ENCODE measurements at places on chromosomes 12 and 14.

DNA sequence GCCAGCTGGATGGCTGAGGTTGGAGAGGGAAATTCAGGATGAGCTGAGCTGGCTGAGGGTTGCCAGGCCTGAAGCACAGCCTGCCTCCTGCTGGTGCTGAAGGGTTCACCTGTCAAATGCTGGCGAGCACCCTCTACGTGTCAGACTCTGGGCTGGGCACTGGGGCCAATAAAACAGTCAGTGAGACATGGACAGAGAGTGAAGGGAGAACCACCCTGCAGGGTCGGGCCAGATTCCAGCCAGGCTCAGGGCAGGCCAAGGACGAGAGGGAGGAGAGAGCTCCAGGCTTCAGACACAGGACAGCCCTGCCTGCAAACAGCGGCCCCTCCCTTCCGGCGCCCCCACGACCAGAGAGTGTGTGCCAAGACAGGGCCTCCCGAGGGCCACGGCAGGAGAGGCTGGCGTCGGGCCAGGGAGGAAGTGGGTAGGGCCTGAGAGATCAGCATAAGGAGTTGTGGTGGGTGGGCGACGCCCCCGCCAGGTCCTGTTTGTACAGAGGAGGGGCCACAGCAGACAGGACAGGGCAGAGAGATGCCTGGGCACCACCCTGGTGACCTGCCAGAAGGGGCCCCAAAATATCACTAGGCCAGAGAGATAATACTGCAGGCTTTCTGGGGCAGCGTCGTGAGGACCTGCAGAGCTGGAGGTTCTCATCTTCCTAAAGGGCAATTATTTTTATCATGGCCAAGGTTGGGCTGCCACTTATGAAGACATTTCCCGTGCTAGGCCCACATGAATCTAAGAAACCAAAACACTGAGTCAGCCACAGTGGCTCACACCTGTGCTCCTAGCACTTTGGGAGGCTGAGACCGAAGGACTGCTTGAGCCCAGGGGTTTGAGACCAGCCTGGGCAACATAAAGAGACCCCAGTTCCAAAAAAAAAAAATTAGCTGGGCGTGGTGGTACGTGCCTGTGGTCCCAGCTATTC lies 73.1 kb upstream of the GPR68 start:
- DNase-seq = peak; percentile 36

- DNase-seq = no peak
Observed at GRCh38 chr12:123152833-123153232, 1.9 kb upstream of the PITPNM2 start.

- DNase-seq = no peak
Observed at GRCh38 chr12:78171061-78171460, 340.4 kb downstream of the NAV3 start.

- DNase-seq = no peak
Observed at GRCh38 chr12:15863372-15863771, 18.8 kb upstream of the STRAP start.

DNA sequence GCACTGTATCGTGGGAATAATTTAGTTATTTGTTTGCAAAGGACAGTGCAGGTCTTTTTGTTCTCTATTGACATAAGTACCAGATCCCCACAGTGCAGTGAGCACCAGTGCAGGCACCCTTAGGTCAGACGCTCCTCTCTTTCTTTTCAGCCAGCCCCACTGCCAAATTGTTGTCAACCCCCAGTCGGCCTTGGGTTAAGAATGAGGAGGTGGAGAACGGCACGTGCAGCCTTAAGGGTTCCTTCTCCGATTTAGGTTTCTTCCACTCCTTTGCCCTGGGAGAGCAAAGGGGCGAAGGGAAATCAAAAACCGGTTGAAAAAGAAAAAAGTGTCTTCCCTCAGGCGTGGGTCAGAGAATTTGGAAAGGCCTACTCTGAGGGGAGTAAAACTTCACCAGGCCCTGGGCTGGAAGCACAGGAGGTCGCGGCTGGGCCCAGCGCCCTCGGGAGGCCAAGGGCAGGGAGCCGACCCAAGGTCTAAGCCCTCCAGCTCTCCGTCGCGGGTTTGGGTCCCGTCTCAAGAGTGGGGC lies 4.3 kb downstream of the PAX9 start:
- no peak for DNase-seq

GRCh38 chr14:75328558-75329155 lies 50.0 kb downstream of the FOS start:
- no peak for DNase-seq

DNA sequence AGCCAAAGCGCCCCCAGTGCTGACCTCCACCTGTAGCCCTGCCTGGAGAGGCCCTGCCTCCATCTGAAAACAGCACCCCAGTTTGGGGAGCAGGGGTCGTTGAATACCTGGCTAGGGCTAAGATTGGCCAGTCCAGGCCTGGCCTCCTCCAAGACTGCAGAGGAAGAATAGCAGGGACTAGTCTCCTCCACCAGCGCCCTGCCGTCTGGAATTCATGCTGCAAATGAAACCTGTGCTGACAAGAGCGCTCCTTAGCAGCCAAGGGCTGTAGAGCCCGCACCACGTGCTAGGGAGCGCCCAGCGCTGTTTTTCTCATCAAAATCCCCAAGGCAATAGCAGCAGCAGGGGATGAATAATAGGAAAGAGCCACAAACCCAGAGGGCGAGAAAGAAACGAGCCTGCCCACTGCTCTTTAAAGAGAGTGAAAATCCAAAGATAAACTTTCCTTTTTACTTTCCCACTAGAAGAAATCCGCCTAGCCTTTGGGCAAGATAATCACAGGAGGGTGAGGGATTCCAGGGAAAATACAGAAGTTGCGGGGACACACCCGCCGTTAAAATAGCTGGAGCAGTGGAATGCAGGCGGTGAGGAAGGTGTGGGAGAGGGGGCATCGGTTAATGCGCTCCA lies 3.3 kb downstream of the COL2A1 start:
- DNase-seq = no peak

DNA sequence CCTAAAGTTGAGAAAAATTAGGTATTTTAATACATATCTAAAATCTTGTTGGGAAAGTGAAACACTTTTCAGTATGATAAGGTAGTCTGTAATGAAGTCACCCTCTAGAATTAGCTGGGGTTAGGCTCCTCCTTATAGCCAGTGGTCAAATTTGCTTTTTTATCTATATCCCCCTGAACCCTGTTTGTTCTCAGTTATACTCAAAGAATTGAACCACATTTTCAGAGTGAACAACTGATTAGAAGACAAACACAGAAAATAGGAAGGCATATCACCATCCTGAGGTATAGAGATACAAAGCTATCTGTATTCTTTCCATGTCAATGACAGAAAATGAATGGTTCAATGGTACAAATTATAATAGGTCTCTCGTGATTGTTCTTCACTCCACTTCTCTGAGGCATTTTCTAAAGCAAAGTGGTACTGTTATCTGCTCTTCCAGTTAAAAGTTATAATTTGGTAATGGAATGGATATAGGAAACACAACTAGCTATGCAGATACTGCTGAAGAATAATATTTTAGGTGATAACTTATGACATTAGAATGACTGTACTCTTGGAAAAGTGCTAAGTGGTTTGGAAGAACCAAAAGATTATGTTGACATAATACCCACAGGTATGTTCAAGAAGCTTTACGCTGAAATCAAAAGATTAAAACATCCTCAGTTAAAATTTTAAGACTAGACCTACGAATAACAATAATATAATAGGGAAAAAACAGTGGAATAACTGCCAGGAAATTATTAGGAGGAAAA lies 27.6 kb downstream of the WASHC3 start:
- no peak for DNase-seq

DNA sequence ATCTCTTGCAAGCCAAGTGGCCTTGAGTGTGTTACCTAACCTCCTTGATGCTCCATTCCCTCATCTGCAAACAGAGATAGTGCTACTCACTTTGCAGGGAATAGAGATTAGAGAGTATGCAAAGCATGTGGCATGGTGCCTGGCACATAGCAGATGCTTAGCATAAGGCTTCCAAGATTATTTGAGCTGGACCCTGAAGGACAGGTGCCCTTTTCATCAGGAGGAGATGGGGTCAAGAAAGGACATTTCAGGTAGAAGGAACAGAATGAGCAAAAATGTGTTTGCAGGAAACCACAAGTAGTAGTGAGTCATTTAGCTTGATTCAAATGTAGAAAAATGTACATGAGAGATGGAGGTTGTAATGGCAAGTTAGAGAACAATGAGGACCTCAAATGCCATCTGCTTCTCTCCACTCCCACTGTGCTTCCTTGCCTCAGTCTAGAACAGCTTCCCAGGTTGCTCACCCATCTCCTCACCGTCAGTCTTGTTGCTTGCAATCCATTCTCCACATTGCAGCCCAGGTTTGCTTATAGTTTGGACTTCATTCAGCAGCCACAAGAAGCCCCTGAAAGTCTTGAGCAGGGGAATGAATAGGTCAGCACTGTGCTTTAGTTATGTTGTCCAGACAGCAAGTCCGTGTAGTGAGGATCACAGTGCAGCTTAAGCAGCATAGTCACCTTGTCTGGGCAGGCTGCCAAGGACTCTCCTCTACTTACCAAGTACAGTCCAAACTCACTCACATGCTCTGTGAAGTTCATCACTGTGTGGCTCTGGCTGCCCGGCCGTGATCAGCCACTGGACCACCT lies 536.3 kb upstream of the CCDC196 start:
- no peak for DNase-seq

- DNase-seq = no peak
Observed at GRCh38 chr14:21796916-21797315, 123.3 kb upstream of the OR4E1 start.

- DNase-seq = no peak
Observed at GRCh38 chr12:113413488-113413939, 8.7 kb upstream of the SDSL start.

DNA sequence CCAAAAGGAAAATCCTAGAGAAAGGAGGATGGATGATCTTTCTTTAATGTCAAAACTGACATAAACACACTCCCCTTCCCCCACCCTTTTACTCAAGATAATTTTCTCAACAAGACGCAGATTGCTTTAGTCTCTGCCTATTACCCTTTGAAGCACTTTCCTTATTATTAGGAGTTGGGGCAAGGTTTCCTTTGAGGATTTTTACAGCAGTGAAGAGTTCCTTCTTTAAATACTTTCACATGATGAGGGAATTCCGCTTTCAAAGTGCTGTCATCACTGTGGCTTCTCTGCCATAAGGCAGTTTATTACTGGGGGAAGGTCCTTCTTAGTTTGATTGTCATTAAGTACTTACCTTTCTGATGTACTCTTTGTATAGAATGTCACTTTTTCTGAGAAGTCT lies 172.1 kb downstream of the MSRB3 start:
- DNase-seq = no peak

DNA sequence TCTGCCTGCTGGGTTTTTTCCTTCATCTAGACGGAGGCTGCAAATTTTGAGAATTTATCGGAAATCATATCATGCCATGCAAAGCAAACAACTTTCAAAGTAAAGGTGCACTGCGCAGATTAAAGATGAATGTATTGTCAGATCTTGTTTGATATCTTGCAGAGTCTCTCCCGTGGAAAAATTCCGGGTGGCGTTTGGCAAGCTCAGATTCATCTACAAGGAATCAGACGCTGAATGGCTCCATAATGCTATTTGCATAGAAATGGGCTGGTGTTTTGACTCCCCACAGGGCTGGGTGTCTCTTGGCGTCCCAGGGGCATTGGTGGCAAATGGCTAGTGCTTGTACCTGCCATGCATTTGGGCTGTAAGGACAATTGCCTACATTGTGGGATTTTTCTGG lies 274.0 kb downstream of the VRK1 start:
- DNase-seq = no peak

GRCh38 chr12:115687094-115687493 lies 590.4 kb downstream of the MED13L start:
- no peak for DNase-seq

DNA sequence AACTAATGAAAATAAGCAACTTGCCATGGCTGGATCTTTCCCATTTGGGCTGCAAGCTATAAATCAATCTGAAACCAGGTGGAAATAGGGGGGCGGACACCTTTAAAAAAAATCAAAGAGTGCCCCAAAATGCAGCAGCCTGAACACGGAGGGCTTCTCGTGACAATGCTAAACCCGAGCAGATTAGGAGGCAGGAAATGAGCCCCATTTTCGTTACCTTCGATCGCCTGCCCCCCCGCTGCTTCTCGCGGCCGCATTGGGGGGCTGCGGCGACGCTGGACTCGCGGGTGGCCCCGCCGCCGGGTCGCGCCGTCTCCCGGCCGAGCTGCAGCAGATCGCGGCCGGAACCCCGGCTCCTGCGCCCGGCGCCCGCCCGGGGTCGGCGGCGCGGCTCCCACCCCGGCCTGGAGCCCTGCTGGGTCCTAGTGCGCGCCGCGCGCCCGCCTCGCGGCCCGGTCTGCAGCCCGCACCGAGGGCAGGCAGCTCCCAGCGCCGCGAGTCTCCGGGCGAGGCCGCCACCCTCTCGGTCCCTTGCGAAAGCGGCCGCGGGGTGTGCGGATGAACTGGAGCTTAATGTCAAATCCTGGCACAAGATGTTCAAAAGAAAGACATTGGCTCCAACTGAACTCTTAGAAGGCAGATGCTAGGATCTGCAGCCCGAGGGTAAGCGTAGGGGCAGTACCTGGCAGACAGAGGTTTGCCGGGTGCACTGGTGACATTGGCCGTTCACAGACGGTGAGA lies 201.9 kb upstream of the FOXN3 start:
- DNase-seq = peak; percentile 52

DNA sequence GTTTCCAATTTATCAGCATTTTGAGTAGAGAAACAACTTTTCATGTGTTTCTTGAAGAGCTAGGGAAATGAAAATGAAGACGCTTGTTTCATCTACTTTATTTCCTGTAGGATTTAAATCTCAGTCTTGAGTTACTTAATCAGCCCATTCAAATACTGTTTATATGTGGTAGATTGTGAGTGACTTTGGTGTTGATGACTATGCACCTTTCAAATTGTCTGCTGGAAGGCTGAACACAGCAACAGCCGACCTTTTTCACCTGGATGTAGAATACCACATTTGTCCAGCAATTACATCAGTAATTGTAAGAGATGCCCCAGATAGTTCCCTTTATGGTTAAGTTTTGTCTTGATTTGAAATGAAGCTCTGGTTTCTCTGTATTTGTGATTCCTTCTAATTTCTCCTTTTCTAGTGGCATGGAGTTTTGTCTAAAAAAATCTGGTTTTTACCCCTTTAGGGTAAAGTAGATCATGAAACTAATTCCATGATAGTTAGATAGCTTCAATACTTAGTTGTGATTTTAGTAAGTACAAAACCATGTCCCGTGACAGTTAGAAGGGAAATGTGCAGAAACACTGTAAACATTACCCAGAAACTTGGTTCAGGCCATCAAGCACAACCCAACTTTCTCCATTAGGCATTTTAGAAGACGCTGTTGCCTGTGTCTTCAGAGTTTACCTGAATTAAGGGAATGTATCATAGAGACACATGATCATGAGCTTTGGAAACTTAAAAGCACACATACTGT lies 165.0 kb downstream of the SRGAP1 start:
- DNase-seq = no peak
